ENCODE measurements at places on chromosomes 1 and 21.

GRCh38 chr1:160460683-160461287, 60.4 kb downstream of the VANGL2 start:
- no peak for DNase-seq

DNA sequence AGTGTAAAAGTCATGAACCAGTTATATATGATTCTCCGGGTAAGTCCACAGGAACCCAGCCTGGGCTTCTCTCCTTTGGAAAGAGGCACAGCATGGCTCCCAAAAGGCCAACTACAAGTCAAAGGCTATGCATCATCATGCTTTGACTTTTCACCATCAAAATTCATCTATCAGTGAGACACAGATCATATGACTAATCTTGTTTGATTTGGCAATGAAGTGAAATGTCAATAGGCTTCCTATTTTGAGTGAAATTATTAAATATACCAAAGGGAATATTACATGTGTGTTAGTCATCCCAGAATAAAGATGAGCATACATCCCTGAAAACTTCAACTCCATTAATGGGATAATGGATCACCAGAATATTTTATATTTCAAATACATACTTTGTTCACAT, 83.5 kb upstream of the ADGRL2 start:
- no peak for DNase-seq

DNA sequence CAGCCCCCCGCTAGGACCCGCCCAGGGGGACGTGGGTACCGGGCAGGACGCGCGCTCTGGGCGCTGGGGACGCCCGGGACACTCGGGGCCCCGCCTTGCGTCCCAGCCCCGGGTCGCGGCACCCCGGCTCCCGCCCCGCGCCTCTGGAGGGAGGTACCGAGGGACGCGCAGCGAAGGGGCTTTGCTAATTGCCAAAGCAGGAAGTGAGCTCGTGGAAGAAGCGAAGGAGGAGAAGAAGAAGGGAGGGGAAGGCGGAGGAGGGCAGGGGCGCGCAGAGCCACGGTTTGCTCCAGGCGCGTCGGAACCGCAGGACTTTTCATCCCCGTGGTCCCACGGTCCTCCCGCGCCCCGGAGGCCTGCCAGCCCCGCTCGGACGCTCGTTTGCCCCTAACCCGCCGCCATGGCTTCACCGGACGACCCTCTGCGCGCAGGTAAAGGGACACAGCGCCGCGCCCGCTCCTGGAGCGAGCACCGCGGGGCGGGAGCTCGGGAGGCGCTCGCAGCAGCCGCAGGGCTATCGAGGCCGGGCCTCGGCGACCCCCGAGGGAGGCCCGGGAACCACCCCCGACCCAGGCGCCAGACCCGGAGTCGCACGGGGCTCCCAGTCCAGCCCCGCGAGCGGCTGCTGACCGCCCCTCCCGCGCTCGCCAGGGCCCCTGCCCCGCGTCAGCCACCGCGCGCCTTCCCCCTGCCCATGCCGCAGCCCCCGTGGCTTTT, 1.3 kb downstream of the EDARADD start:
- DNase-seq, result peak; percentile 40

- no peak for DNase-seq
These were observed 64.9 kb downstream of the RGS13 start for GRCh38 chr1:192700834-192701271.

DNA sequence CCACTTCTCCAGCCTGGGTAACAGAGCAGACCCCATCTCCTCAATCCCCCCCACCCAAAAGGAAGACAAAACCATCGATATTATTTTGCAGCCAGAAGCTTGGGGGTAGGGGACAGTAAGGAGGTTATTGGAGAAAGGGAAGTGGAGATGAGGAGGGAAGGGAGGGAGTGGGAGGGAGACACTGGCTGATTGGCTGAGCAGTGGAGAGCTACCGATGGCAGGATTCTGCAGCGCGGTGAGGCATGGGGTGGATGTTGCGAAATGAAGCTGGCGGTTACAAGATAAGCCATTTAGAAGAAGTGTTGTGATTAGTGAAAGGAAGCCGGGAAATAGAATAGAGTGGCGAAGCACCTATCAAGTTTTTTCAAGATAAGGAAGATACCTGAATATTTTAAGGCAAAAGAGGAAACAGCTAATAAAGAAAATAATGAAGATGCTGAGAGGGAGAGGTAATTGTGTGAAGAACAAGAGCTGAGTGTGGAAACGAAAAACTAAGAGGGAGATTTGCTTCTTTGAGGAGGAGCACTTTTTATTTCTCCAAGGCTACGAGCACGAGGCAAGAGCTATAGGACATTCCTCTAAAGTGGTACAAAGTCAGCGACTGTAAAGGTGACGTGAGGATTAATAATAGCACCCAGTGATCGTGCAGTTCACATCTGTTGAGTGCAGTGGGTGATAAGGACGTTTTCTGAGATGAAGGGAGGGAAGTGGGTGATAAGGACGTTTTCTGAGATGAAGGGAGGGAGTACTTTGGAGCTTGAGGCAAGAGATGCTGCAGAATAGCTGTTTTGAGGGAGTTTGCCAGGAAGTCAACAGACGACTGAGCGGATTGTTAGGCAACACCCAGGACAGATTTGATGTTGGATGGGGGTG, 103.2 kb upstream of the KIF26B start:
- no peak for DNase-seq

GRCh38 chr21:31744182-31744800, 12.4 kb upstream of the SCAF4 start:
- DNase-seq, result no peak

Measured in NCI-H774 (cell line).